Fibroblast of skin of left biceps (primary cell): ENCODE measurements at places on chromosomes 4 and X.

GRCh38 chrX:17412692-17413091 lies 37.7 kb downstream of the NHS start:
- peak; percentile 71 for DNase-seq

GRCh38 chrX:37752936-37753335 lies 26.9 kb upstream of the CYBB start:
- DNase-seq = no peak

GRCh38 chrX:128623361-128623760 lies 571.2 kb upstream of the ACTRT1 start:
- no peak for DNase-seq

GRCh38 chr4:164384416-164384815 lies 369.5 kb upstream of the SMIM31 start:
- DNase-seq = no peak
